ENCODE measurements at places on chromosomes 2 and 18.

DNA sequence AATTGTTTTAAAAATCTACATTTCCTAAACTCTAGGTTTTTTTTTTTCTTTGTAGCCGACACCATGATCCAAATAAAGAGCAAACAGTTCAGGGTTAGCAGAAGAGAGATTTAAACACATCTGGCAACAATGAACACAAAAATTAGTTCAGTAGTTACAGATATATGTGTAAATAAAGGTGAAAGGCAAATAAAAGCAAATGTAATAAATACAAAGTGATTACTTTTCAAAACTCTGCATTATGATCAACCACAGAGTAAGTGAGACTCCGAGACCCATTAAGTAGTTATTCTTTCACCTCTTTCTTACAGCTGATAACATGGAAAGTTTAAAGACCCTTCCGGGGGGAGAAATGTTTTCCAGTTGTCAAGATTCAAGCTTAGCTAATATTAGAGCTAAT, 716 bp downstream of the CALCRL start:
- DNase-seq = no peak

DNA sequence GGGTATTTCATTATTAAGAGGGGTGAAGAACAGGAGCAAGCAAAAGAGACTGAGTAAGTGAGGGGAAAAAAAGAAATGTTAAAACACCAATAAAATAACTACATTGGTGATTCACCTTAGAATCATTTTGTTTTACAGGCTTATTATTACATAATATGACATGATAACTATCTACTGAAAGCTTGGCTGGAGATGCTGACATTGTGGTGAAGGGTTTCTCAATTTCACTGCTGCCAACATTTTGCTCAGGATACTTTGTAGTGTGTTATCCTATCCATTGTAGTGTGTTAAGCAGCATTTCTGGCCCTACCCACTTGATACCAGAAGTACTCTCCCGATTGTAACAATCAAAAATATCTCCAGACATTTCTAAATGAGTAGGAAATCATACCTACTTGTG, 1564.6 kb upstream of the NXPH2 start:
- no peak for DNase-seq

GRCh38 chr2:141957321-141957720, 173.5 kb downstream of the LRP1B start:
- DNase-seq = no peak

GRCh38 chr2:241853651-241854341, 4.9 kb downstream of the PDCD1 start:
- DNase-seq = no peak

GRCh38 chr2:103179798-103180197, 418.0 kb downstream of the TMEM182 start:
- no peak for DNase-seq

DNA sequence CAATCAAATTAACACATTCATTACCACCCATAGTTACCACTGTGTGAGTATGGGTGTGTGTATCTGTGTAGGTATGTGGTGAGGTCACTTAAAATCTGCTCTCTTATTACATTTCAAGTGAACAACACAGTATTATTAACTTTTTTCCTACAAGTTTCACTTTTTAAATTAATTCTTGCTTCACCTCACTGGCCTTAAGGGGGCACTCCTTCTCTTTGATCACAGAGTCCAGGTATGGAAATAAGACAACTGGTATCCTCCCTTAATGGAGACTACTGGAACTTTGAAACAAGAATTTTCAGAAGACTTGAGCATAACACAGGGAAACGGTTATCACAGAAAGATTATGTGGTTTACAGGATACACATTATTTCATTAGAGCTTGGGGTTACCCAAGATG, 255.8 kb downstream of the ASXL3 start:
- DNase-seq = no peak

DNA sequence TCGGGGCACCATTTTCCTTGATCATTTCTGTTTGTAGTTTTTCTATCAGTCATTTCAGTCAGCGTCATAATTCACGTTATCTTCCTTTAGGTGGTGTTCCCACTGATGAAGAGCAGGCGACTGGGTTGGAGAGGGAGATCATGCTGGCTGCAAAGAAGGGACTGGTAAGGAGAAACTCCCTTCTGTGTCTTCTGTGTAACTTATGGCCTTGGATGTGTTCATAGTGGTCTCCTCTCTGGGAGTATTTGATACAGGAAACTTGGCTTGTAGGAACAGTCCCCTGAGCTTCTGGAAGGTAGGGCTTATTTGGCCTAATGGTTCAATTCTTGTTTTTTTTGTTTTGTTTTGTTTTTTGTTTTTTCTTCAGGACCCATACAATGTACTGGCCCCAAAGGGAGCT, 1.1 kb downstream of the COX5B start:
- DNase-seq = no peak

- no peak for DNase-seq
These were observed 900 bp downstream of the C18orf32 start for GRCh38 chr18:49486134-49486533.

- no peak for DNase-seq
These were observed 3.9 kb downstream of the HOXD8 start for GRCh38 chr2:176133389-176133788.

GRCh38 chr2:40466935-40467572, 15.2 kb upstream of the SLC8A1 start:
- DNase-seq = no peak

GRCh38 chr2:145740302-145740701, 1220.4 kb upstream of the ZEB2 start:
- DNase-seq = no peak

- no peak for DNase-seq
These were observed 47.8 kb downstream of the XDH start for GRCh38 chr2:31366733-31367132.

GRCh38 chr2:10646153-10646552, 43.6 kb downstream of the NOL10 start:
- DNase-seq = no peak

- DNase-seq = no peak
These were observed 9.1 kb upstream of the TMEFF2 start for GRCh38 chr2:192203876-192204275.

- DNase-seq = no peak
These were observed 49.0 kb upstream of the PAIP2B start for GRCh38 chr2:71275939-71276310.

All from iPS DF 6.9 (cell line).